HCEC 1CT (cell line): ENCODE measurements at places on chromosomes 6 and 20.

- peak; percentile 84 for DNase-seq
Measured at GRCh38 chr6:147268254-147268653, 64.0 kb downstream of the STXBP5 start.

DNA sequence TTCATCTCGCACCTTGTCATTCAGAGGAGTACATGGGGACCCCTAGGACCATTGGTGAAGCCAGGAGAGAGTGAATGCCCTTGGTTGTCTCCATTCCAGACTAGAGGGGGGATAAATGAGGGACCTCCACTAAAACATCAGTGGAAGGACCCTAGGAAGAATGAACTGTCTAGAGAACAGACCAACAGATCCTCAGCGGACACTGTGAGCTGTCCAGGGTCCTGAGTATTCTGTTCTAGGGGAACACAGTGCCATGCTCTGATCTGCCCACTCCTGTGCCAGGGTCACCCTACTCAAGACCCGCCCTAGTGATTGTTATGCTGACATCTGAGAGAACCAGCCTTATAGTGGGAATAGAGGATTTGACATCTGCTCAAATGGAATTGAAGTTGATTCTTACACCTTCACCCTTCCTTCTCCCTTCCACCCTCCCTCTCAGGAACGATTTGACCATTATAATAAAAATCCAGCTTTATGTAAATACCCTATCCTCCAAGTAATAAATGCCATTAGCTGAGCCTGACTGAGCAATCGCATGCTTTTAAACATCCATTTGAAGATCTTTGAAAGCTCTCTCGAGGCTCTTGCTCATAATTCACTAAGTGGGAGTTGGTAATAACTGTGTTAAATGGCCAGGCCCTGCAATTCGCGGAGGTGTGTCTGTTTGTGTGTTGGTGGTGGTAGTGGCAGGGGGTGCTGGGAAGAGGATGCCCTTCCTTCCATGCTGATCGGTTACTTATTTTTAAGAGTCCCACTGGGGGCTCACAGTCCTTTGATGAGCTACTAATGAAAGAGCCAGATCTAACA is 43.6 kb upstream of the SLC32A1 start:
- DNase-seq, result no peak

- DNase-seq, result no peak
Measured at GRCh38 chr20:11791835-11792567, 125.7 kb upstream of the BTBD3 start.

DNA sequence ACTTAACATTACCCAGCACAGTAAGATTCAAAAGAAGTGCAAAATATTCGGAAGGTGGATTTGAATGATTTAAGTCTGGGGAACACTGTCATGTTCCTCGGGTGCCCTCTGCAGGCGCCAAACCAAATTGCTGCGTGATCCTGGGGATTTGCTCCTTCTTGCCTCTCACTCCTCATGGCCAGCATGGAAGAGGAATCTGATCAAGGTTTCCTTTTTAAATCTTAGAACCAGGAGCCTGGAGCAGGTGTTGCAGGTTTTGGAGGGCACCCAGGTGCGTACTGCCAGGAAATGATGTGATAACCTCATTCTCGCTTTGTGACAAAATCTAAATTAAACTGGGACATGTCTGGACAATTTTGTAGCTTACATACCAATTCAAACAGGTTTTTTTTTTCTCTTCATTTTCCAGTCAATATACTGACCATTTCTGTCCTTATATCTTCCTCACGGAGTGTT is 8.1 kb upstream of the PFDN4 start:
- peak; percentile 54 for DNase-seq

- peak; percentile 91 for DNase-seq
Measured at GRCh38 chr6:15065261-15065989, 180.4 kb upstream of the JARID2 start.

GRCh38 chr20:25453035-25453810 is 45.8 kb downstream of the GINS1 start:
- no peak for DNase-seq

GRCh38 chr20:36274181-36274841 is 31.8 kb upstream of the DLGAP4 start:
- DNase-seq, result no peak

DNA sequence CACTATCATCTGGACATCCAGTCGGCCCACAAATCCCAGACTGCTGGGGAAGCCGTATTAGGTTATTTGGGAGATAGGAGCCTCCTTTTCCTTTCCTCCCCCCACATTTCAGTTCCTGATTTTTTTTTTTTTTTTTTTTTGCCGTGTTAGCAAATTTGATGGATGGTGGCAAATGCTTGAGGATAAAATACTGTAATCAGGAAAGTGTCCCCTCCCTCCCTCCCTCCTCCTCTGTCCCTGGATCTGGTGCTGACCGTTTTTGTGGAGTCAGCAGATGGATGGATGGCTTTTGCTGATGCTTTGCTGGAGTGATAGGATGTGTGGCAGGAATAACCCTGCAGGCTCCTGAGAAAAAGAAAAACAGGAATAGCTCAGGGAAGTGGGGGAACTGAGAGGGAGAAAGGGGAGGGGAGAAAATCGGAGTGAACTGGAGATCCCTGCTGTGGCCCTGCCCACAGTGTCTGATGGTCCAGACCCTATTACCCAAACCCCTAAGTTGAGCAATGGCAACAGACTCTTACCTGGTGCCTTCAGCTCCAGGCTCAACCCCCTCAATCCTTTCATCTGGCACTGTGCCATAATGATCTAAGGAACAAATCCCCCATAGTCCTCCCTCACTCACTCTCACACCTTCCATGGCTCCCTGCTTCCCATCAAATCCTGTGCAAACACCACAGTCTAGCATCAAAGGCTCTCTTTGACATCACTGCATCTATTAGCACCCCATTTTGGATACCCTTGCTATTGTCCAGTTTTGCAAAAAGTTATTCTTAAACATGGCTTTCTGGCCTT is 277.3 kb upstream of the CHD6 start:
- DNase-seq, result no peak

DNA sequence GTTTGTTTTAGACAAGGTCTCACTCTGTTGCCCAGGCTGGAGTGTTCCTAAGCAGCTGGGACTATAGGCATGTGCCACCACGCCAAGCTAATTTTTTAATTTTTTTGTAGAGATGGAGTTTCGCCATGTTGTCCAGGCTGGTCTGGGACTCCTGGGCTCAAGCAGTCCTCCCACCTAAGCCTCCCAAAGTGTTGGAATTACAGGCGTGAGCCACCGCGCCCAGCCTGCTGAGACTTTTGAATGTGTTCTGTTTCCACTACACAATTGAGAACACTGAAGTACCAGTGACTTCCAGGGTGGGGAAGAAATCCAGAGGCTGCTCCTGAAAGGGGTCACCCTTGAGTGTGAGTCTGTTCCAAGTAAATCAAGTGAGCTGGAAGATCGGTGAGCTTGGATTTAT is 81.3 kb upstream of the ARMC2 start:
- no peak for DNase-seq

- DNase-seq, result no peak
Measured at GRCh38 chr20:20677186-20677585, 35.3 kb downstream of the RALGAPA2 start.

DNA sequence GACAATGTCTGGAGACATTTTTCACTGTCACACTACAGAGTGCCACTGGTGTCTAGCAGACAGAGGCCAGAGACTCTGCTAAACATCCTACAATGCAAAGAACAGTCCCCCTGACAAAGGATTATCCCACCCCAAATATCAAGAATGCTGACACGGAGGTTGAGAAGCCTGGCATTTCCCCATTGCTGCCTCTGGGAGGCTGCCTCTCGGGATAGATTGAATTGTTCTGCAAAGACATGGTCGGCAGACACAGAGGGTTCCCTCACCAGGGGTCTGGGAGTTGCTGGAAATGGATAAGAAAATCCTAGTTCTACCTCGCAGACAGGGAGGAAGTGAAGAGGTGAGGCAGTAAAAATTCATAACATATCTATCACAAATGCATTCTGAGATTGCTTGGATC is 166.4 kb upstream of the AGPAT4 start:
- DNase-seq, result no peak

DNA sequence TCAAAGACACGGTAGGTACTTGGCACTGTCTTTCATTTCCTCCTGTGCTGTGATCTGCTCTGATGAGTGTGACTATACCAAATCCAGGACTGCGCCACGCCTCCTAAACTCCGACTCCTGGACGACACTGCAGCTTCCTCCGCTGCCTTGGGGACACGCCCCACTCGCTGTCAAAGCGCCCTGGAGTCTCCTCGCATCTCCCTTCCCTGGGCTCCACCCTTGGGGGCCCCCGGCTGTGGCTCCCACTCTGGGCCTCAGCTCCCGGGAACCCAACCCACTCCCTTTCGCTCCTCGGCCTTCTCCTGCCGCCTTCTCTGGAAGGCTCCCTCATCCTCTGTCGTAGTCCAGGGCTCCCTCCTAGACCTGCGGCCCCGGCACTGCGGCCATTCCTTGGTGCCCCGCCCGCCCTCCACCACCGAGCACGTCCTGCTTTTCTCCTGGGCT is 61.2 kb downstream of the RSPH3 start:
- no peak for DNase-seq

- DNase-seq, result peak; percentile 49
Measured at GRCh38 chr20:37543828-37544227, 16.2 kb upstream of the BLCAP start.

GRCh38 chr6:128899341-128900050 is 16.6 kb downstream of the LAMA2 start:
- DNase-seq, result peak; percentile 51

DNA sequence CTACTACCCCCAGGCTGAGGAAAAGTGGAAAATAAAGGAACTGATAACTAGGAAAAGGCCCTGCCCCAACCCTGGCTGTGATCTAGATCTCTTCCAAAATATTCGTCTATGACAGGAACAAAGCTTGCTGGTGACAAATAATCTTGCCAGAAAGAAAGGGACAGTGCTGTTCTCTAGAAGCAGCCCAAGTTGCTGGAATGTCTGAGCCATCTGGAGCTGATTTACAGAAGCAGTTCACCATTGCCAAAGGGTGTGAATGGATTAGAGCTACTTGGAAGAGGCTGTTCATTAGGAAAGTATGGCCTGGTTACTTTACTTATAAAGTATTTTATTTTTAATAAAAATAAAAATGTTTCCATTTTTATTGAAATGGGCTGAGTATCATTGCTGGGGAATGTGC is 146.3 kb downstream of the EPM2A start:
- DNase-seq, result no peak

DNA sequence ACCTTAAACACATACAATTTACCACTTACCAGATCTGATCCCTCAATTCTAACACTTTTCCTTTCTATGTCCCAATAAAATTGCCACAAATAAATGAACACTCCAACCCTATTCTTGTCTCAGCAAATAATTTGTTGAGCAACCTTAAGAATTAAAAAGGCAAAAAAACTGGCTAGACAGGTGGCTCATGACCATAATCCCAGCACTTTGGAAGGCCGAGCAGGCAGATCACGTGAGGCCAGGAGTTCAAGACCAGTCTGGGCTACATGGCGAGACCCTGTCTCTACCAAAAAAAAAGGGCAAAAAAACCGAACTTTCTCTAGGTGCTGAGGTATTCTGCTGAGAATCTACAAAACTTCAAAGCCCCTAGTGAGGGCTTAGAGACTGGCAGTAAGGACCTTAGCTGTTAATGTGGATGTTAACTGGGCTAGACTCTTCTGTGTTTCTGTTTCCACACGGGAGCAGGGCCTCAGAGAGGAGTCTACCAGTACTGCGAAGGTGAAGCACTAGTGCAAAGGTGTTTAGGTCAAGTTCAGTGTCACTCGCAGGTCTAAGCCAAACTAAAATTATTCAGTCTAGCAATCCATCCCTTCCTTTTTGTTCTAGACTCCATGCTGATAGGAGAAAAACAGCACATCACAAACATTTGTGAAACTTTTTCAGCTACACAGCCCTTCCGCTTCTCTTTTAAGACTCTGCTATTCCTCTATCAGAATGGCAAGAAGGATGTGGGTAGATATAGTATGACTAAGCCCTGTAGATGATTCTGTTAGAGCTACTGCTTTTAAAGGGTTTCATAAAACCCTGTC is 2.6 kb downstream of the FASTKD5 start:
- DNase-seq, result no peak

DNA sequence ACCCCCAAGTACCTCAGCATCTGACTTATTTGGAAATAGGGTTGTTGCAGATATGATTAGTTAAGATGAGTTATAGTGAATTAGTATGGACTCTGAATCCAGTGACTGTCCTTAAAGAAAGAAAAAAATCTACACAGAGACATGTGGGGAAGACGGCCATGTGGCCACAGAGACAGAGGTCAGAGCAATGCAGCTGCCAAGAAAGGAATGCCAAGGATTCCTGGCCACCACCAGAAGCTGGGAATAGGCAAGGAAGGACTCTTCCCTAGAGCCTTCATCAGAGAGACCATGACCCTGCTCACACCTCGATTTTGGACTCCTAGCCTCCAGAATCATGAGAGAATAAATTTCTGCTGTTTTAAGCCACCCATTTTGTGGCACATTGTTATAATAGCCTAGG is 81.8 kb downstream of the FYN start:
- peak; percentile 45 for DNase-seq

- no peak for DNase-seq
Measured at GRCh38 chr6:134902074-134902861, 47.6 kb downstream of the ALDH8A1 start.

- peak; percentile 19 for DNase-seq
Measured at GRCh38 chr6:28206928-28207509, 18.1 kb upstream of the ZSCAN9 start.

- no peak for DNase-seq
Measured at GRCh38 chr6:147704691-147705090, 196.2 kb downstream of the SAMD5 start.

DNA sequence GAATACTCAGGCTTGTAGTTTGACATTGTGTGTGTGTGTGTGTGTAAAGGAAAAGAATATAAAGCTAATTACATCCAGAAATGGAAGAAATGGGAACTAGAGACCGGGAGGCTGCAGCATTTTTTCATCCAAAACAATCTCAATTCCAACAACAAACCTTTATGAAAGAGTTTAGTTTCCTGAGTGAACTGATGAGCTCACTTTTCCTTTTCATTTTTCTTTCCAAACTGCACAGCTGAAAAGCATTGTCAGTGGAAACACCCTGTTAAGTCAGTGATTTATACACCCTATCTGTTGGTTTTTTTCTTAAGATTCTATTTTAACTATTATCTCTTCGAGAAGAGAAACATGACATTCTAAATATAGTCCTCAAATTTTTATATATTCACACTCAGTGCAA is 130.9 kb downstream of the RFPL4B start:
- no peak for DNase-seq

DNA sequence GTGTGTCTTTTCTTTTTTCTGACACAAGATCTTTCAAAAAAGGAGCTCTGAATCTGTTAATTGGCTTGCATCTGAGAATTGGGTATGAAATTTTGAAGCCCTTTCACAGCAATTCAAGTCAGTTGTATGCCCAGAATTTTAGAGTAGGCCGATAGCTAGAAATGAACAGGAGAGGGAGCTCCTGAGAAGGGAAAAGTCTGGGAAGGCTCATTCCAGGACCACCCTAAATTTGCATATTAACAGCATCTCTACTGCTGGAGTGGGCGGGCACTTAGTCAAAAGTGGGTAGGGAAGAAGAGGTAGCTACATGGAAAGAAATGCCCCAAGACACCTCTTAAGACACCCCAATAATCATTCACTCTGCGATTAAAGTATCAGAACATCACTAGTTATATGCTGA is 928.3 kb downstream of the TBC1D32 start:
- no peak for DNase-seq

GRCh38 chr6:30321692-30322388 is 4.9 kb upstream of the TRIM39 start:
- no peak for DNase-seq
